ENCODE measurements at places on chromosomes 1 and 21.
A peak's percentile ranks its signal among the peaks of the same experiment; 100 is the strongest.

DNA sequence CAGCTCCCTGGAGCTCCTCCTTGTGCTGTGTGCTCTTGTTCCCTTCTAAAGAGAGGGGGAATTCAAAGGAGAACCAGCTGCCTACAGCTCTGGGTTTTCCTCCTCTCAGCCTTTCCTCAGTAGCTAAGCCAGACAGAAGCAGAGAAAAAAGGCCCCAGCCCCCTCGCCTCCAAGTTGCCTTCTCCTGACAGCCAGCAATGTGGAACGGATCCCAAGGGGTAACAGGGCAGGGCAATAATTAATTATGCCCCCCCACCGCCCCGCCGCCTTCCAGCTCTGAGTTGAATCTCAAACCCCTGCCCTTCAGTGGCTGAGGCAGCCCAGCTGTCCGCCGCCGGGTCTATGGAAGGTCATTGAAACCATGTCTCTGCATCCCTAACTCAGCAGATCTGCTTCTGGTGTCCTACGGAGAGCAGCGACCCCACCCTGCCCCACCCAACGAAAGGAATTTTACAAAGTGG lies 69.0 kb upstream of the GOLT1A start:
- no peaks in the 10 kb centered on the region for H3K36me3 ChIP-seq
- peaks cover 7% of the 10 kb centered on the region for H3K27me3 ChIP-seq
- H3K27ac ChIP-seq = no peak overlapping the region
- no peak for DNase-seq
- H3K4me3 ChIP-seq = no peak overlapping the region
- H3K4me1 ChIP-seq = peaks cover 25% of the 10 kb centered on the region

GRCh38 chr1:11365744-11366387 lies 92.9 kb downstream of the UBIAD1 start:
- no peak for DNase-seq
- H3K27me3 ChIP-seq = peaks cover 1% of the 10 kb centered on the region
- no peak overlapping the region for H3K27ac ChIP-seq
- peaks cover 2% of the 10 kb centered on the region for H3K4me1 ChIP-seq
- no peak overlapping the region for H3K4me3 ChIP-seq
- H3K36me3 ChIP-seq = no peaks in the 10 kb centered on the region

- no peaks in the 10 kb centered on the region for H3K4me1 ChIP-seq
- no peak for DNase-seq
- H3K36me3 ChIP-seq = no peaks in the 10 kb centered on the region
Measured at GRCh38 chr1:63987014-63987627, 213.3 kb downstream of the ROR1 start.

GRCh38 chr1:231016234-231016633 lies 23.8 kb downstream of the FAM89A start:
- H3K27ac ChIP-seq = no peak overlapping the region
- H3K4me1 ChIP-seq = no peaks in the 10 kb centered on the region

DNA sequence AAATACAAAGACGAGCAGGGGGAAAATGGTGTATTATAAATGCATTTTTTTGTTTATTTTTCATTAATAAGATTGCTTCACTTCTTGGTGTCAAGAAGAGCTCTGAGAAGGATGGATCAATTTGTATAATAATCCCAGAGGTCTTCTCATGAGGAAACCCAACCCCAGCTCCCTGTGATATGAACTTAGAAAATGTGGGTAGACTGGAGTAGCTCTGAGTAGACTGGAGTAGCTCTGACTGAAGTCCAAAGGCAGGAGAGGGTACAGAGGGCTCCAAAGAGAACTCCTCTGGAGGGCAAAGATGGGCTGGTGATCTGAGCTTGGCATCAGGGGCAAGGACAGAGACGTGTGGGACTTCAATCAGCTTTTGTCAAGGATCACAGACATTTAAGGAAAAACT lies 21.4 kb downstream of the CDCP2 start:
- no peak overlapping the region for H3K4me3 ChIP-seq
- no peaks in the 10 kb centered on the region for H3K27me3 ChIP-seq
- no peaks in the 10 kb centered on the region for H3K4me1 ChIP-seq
- no peak for DNase-seq

DNA sequence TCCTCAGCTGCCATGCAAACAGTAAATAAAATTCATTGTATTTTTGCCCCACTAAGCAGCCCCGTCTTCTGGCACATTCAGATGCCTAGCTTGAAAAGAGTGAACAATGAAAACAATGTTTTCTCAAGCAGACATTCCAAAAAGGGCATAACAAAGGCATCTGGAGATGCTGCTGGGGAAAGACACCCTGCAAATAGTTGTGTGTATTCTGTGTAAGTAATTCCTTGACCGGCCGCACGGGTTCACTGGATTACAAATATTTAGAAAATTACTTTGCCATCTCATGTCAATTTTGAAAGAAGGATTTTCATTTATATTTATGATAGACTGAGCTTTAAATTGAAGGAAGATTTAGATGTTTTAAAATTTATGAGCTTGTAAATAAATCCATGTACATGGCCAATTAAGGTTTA lies 142.2 kb downstream of the SLC45A1 start:
- peaks cover 71% of the 10 kb centered on the region for H3K4me1 ChIP-seq
- H3K27me3 ChIP-seq = no peaks in the 10 kb centered on the region
- no peak overlapping the region for H3K4me3 ChIP-seq

- no peaks in the 10 kb centered on the region for H3K36me3 ChIP-seq
- H3K4me1 ChIP-seq = peaks cover 11% of the 10 kb centered on the region
- no peak overlapping the region for H3K27ac ChIP-seq
- no peak overlapping the region for H3K4me3 ChIP-seq
- peaks cover 24% of the 10 kb centered on the region for H3K27me3 ChIP-seq
Measured at GRCh38 chr1:183212870-183213269, 26.8 kb downstream of the LAMC2 start.

DNA sequence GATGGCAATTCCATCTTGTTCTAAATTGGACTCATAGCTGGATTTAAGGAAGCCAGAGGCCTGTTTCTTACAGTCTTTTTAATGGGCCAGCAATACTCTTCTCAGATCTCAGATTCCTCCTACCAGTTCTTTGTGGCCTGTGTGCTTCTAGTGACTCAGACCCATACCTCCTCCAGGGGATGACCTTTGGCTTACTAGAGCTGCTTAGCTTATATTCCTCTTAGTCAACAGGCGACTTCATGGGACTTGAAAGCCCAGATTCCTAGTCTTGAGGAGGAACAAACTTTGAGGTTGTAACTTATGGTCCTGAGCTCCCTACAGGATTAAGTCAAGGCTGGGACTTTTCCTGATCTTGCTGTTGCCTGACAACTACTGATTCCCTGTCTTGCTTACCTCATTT lies 12.4 kb upstream of the PAPPA2 start:
- H3K27me3 ChIP-seq = no peaks in the 10 kb centered on the region
- no peak for DNase-seq
- H3K4me3 ChIP-seq = no peak overlapping the region

- H3K4me3 ChIP-seq = no peak overlapping the region
- H3K36me3 ChIP-seq = peaks cover 6% of the 10 kb centered on the region
- no peak for DNase-seq
- H3K27me3 ChIP-seq = no peaks in the 10 kb centered on the region
- H3K4me1 ChIP-seq = peaks cover 18% of the 10 kb centered on the region
Measured at GRCh38 chr1:8438489-8438888, 120.6 kb downstream of the SLC45A1 start.

GRCh38 chr1:201023517-201023902 lies at the start of gene KIF21B:
Gene KIF21B, minus strand, starts transcription at chr1:201023714. Its CDS starts 331 bp downstream, at chr1:201023383.
- H3K4me3 ChIP-seq = peak within 1 kb of the TSS; percentile 96
- H3K36me3 ChIP-seq = no peaks in the 10 kb centered on the region
- peak; percentile 88 for DNase-seq
- H3K4me1 ChIP-seq = peaks cover 39% of the 10 kb centered on the region
- peak within 1 kb of the TSS; percentile 99 for H3K27ac ChIP-seq

DNA sequence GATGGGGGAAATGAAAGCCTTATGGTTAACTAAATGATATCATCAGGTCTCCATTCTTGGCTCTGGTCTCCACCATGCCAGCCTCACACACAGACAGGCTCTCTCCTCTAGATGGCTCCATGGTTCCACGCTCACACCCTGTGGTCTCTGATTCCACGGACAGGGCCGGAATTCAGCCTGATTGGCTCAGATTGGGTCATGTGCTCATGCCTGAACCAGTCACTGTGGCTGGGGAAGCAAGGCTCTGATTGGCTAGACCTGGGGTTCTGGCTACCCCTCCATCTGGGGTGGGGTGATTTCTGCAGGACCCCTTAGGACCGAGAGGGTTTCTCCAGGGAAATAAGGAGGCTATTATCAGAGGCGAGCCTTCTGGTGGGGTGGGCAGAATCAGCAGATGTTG lies 277.0 kb downstream of the PTPRU start:
- peaks cover 23% of the 10 kb centered on the region for H3K27me3 ChIP-seq
- no peak for DNase-seq
- H3K36me3 ChIP-seq = no peaks in the 10 kb centered on the region
- H3K4me3 ChIP-seq = no peak overlapping the region
- no peak overlapping the region for H3K27ac ChIP-seq
- H3K4me1 ChIP-seq = no peaks in the 10 kb centered on the region

DNA sequence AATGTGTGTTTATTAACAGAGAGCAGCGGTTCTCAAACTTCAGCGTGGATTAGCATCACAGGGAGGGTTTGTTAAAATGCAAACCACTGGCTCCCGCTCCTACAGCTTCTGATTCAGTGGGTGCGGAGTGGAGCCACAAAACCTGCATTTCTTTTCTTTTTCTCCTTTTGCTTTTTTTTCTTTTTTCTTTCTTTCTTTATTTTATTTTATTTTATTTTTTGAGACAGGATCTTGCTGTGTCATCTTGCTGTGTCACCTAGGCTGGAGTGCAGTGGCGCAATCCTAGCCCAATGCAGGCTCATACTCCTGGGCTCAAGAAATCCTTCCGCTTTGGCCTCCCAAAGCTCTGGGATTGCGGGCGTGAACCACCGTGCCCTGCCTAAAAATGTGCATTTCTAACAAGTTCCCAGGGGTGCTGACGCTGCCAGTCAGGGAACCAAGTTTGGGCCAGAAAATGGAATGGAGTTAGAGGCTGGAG lies 20.9 kb upstream of the SLC1A7 start:
- H3K36me3 ChIP-seq = no peaks in the 10 kb centered on the region
- no peak overlapping the region for H3K27ac ChIP-seq
- no peaks in the 10 kb centered on the region for H3K4me1 ChIP-seq

GRCh38 chr1:232278925-232279324 lies 351.0 kb downstream of the SIPA1L2 start:
- DNase-seq = no peak
- H3K4me3 ChIP-seq = no peak overlapping the region
- H3K4me1 ChIP-seq = no peaks in the 10 kb centered on the region
- H3K36me3 ChIP-seq = no peaks in the 10 kb centered on the region
- no peak overlapping the region for H3K27ac ChIP-seq

DNA sequence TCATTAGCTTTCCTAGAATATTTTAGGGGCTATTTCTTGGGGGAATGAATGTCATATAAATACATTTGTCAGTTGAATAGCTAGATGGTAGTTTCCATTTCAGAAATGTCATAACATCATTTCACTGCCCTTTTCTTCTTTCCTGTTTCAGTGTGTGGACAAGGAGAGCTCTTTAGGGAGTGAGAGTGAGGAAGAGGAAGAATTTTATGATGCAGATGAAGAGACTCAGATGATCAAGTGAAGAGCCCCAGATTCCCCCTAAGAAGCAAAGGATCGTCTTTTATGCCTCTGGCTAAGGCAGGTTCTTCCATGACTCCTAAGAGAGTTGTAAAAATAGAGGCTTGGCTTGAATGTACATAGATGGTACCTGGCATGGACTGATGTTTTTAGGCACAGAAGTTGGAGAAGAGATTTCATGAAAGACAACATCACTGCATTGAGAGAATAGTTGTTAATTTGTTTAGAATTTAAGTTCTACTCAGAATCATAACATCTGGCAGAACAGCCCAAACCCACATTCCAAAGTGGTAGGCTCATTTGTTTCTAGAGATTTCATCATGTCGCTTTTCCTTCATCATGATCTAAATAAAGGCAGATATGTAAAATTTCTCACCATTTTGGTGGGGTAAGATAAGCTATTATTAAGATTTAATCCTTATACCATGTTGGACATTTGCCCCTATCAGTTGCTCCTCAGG lies 44.2 kb upstream of the MAB21L3 start:
- peaks cover 13% of the 10 kb centered on the region for H3K36me3 ChIP-seq
- peaks cover 6% of the 10 kb centered on the region for H3K27me3 ChIP-seq
- H3K4me1 ChIP-seq = no peaks in the 10 kb centered on the region
- H3K4me3 ChIP-seq = no peak overlapping the region
- H3K27ac ChIP-seq = no peak overlapping the region

GRCh38 chr21:16587681-16588375 lies 858.0 kb downstream of the USP25 start:
- no peak for DNase-seq
- no peak overlapping the region for H3K27ac ChIP-seq
- no peak overlapping the region for H3K4me3 ChIP-seq
- H3K27me3 ChIP-seq = no peaks in the 10 kb centered on the region
- H3K4me1 ChIP-seq = no peaks in the 10 kb centered on the region

DNA sequence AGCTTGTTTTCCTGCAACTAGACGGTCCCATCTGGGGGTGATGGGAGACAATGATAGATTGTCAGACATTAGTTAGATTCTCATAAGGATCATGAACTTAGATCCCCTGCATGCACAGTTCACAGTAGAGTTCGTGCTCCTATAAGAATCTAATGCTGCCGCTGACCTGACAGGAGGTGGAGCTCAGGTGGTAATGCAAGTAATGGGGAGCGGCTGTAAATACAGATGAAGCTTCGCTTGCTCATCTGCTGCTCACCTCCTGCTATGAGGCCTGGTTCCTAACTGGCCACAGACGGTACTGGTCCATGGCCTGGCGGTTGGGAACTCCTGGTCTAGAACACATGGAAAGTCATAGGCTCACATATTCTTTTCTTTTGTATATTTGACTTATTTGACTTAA lies 42.0 kb downstream of the NIBAN1 start:
- H3K4me3 ChIP-seq = no peak overlapping the region
- H3K27ac ChIP-seq = no peak overlapping the region
- H3K4me1 ChIP-seq = peaks cover 15% of the 10 kb centered on the region
- no peak for DNase-seq

- no peak overlapping the region for H3K4me3 ChIP-seq
- no peak overlapping the region for H3K27ac ChIP-seq
- no peaks in the 10 kb centered on the region for H3K27me3 ChIP-seq
- H3K4me1 ChIP-seq = peaks cover 4% of the 10 kb centered on the region
Measured at GRCh38 chr1:225977937-225978748, 21.0 kb downstream of the SDE2 start.

GRCh38 chr1:206012086-206012859 lies 9.1 kb upstream of the RAB7B start:
- peak overlapping the region; percentile 18 for H3K27ac ChIP-seq
- peaks cover 25% of the 10 kb centered on the region for H3K4me1 ChIP-seq
- H3K27me3 ChIP-seq = no peaks in the 10 kb centered on the region
- H3K36me3 ChIP-seq = no peaks in the 10 kb centered on the region
- peak overlapping the region; percentile 74 for H3K4me3 ChIP-seq

DNA sequence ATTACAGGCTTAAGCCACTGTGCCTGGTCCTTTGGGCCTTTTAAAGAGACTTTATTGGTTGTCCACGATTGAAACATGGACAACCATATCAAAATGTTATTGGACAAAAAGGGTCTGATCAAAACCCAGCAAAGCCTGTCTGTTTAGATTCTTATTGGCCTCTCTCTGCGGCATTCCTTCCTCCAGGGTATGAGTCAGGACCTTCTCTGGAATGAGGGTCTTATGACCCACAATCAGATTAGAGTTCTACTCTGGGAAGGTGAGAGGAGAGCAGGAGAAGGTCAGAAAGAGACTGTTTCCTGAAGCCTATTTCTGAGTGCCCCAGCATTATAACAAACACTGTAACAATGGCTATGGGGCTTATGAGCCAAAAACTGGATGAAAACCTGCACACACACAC lies 7.9 kb downstream of the LURAP1 start:
- H3K36me3 ChIP-seq = no peaks in the 10 kb centered on the region
- no peaks in the 10 kb centered on the region for H3K4me1 ChIP-seq
- H3K27me3 ChIP-seq = no peaks in the 10 kb centered on the region

All from naive thymus-derived CD8-positive, alpha-beta T cell (primary cell).